Neural crest cell (in vitro differentiated cells): ENCODE measurements at places on chromosomes 13 and 19.

GRCh38 chr19:1395194-1396018 lies 5.9 kb downstream of the GAMT start:
- no peak for DNase-seq

DNA sequence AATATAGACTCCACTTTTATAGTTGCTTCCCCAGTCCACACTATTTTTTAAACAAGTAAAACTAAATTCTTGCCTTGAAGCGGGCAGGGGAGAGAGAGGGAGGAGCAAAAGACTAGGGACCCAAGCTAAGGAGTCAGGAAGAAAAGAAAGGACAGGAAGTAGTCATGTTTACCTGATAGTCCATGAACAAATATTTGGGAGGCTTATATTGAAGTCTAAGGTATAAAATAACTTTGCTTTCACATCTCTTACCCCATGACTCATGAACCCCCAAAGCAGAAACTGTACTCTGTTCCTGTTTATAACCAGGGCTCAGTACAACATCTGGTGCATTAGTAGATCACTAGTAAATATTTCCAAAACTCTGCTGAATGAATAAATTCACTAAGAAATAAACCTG lies 67.3 kb downstream of the ZAR1L start:
- no peak for DNase-seq

DNA sequence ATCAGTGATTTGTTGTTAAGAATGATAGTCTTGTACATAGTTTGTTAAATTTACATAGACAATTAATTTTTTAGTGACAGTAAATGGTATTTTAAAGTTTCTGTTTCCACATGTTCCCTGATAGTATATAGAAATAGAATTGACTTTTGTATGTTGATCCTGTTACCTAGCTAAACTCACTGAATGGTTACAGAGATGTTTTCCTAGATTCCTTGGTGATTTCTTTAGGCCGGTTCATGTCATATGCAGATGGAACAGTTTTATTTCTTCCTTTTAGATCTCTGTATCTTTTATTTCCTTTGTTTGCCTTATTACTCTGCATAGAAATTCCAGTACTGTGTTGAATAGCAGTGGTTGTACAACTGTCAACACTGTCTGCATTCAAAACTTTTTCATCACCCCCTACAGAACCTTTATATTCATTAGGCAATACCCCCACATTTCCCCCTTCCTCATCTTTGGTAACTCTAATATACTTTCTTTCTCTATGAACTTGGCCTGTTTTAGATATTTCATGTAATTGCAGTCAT lies 86.3 kb downstream of the NBEA start:
- no peak for DNase-seq

DNA sequence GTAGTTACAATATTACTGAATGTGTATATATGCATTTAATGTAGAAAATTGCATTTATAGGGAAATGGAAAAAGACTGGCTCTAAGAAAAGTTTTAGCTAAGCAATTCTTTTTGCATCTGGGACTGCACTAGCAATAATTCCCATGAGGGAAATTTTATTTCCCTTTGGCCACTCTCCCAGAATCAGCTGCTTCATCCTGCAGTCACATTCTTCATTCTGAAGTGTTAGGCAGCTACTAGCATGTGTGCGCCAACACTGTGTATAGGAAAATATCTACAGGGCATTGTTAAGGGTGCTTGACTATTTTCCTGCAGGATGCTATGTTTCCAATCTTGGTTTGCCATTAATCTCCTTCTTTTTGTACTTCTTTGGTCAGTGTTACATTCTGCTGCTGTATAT lies 312.8 kb upstream of the PCDH20 start:
- DNase-seq: no peak

DNA sequence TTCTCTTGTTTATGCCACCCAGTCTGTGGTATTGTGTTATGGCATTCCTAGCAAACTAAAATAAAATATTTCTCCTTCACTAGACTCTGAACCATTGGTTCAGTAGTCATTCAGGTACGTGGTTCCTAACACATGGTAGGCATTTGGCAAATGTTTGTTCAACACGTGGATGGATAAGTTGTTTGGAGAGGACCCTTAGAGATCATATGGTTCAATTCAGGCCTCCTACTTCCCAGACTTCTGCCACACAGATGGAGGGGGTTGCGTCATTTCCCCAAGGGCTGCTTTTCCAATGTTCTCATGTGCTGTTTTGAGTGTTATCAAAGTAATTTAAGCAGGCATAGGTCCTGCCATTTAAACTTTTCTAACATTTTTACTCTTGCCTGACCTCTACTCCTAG lies 6.7 kb downstream of the CXCL17 start:
- no peak for DNase-seq

GRCh38 chr19:18571564-18572344 lies at the start of gene UBA52:
Gene UBA52, plus strand, starts transcription at chr19:18571857. Its CDS starts 1,444 bp downstream, at chr19:18573301.
- DNase-seq: peak; percentile 98

GRCh38 chr13:93116809-93117208 lies 109.8 kb upstream of the GPC6 start:
- no peak for DNase-seq

DNA sequence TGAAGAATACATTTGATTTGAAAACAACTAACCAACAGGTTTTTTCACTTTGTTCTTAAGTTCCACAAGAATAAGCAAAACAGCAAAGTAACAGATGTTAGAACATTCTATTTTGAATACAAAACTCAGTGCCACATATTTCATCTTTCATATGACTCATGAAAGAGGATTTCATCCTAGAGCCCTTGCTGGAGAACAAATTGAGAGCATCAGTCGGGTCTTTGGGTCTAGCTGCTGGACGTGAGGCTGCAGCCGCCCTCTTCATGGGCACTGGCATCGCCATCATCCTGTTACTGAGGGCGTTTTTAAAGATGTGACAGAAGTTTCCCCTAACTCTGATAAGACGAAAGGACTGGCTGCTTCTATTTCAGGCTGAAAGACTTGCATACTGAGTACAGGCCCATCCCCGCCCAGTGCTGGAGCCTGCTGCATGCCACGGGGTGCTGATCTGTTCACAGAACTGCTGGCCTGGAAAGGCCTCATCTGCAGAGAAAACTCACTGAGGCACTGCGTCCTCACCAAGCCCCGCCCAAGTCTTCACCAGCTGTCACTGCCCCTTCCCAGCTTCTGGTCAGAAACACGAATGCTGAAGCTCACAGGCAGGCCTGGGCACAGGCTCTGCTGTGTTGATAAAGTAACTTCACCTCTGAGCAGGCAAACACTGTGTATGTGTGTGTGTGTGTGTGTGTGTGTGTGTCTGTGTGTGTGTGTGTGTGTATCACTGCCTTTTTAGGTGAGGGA lies 101.4 kb downstream of the TUBGCP3 start:
- no peak for DNase-seq

DNA sequence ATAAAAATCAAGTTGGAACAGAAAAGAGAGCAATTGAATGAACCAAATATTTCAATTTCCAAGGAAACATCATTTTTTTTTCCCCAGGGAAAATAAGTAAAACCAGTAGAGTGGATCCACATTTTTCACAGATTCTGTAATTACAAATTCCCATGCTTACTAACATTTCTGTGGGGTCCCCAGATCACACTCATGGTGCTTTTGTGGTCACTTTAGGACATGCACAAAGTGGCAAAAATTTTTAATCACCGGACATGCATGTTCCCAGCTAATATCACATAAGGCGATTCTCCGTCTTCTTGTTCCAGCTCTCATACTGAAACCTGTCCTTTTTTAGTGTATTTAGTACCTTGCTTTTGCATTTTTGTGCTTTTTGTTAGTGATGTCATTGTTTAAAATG lies 748.2 kb upstream of the SLITRK1 start:
- no peak for DNase-seq

GRCh38 chr19:6062274-6062673 lies 48.0 kb downstream of the RFX2 start:
- DNase-seq: no peak

DNA sequence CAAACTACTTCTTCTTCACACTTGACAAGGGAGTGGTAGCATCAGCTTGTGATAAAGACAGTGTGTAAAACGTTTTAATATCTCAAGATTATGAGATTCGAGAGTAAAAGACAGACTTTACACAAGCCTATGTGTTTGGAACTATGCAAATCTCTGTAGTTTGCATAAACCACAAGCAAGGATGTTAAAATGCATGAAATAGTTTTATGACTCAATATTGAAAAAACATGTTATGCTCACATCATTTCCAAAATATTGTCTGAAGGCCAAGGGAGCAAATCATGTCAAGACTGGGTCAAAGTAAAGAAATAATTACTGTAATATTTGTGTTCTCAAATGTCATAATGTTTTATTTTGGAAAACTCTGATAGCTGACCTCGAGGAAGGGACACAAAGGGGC lies 316.8 kb upstream of the KLF12 start:
- no peak for DNase-seq

GRCh38 chr13:19657872-19658591 lies 24.6 kb downstream of the MPHOSPH8 start:
- DNase-seq: no peak

DNA sequence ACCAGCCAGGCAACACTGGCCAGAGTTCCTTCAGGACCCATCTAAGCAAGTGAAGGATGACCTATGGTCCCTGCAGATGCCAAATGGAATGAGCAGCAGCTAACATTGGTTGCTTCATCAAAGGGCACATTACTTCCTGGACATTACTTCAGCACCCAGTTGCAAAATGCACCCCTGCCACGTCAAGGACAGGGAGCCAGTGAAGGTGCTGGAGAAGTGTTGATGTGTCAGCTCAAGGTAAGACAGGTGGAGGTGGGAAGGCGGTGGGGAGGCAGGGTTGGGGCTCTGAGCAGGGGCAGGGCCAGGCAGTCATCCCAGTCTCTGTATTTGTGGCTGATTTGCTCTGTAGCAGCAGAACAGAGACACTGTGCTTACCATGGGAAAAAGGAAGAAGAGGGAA lies 14.6 kb downstream of the CSNK1A1L start:
- DNase-seq: no peak

GRCh38 chr19:30651066-30651465 lies 278.9 kb downstream of the ZNF536 start:
- DNase-seq: no peak

- DNase-seq: no peak
Observed at GRCh38 chr19:53958168-53958571, 4.6 kb upstream of the CACNG8 start.
